ENCODE measurements at places on chromosomes 7 and 10. TPM values are rescaled to one million over a fixed set of nuclear protein-coding genes. Genes with fewer than 3 reads are reported as not detected.

Gene PHKG1
- 0.46 TPM for total RNA-seq

Gene PRKCQ
- 21.0 TPM for total RNA-seq

Gene GNA12
- total RNA-seq: 55.3 TPM

Gene POLR2J2
- 7.0 TPM for total RNA-seq

Gene ABCB1
- total RNA-seq: 0.07 TPM

Gene FAM180A
- total RNA-seq: not detected

Gene PPP1R17
- total RNA-seq: 0.36 TPM

Gene LBX1
- not detected for total RNA-seq

Gene NUTM2E
- total RNA-seq: not detected

Gene ACBD7
- total RNA-seq: 1.9 TPM

Gene OR2F2
- not detected for total RNA-seq

Gene KIF11
- total RNA-seq: 39.8 TPM

Gene CPN1
- total RNA-seq: 1.3 TPM

Gene ZPBP
- not detected for total RNA-seq

Gene CDK14
- 16.7 TPM for total RNA-seq

Gene CUBN
- total RNA-seq: 0.72 TPM

Gene GDF2
- not detected for total RNA-seq

- peak; percentile 72 for DNase-seq
Measured at GRCh38 chr7:95342642-95343307, 18.4 kb upstream of the PON1 start.

DNA sequence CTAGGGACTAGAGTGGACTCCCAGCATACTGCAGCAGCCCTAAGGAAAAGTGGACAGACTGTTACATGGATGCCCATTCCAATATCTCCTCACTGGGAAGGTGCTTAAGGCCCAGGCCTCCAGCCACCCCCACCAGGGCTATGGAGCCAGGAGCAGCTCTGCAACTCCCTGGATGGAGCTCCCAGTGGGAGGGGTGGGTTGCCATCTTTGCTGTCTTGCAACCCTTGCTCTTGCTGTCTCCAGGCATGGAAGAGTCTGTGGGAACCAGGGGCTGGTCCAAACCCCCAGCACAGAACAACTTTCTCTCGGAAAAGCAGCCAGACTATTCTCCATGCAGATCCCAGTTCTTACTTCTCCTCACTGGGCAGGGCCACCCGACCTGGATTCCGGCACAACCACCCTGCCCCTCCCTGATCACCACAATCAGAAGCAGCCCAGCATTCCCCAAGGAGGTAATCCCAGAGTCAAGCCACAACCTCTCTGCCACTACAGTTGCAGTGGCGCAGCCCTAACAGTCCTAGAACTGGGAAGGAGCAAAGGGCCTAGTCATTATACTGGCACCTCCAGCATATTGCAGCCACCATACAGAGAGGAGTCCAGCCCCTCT is 41.8 kb upstream of the ZNF488 start:
- DNase-seq: no peak

GRCh38 chr10:88256886-88257285 is 326.2 kb downstream of the RNLS start:
- no peak for DNase-seq

GRCh38 chr10:22667093-22667480 is 47.3 kb downstream of the PIP4K2A start:
- no peak for DNase-seq

- no peak for DNase-seq
Measured at GRCh38 chr10:35442028-35442427, 105.7 kb downstream of the CCNY start.

GRCh38 chr7:95041031-95041430 is 133.6 kb downstream of the PPP1R9A start:
- DNase-seq: no peak

DNA sequence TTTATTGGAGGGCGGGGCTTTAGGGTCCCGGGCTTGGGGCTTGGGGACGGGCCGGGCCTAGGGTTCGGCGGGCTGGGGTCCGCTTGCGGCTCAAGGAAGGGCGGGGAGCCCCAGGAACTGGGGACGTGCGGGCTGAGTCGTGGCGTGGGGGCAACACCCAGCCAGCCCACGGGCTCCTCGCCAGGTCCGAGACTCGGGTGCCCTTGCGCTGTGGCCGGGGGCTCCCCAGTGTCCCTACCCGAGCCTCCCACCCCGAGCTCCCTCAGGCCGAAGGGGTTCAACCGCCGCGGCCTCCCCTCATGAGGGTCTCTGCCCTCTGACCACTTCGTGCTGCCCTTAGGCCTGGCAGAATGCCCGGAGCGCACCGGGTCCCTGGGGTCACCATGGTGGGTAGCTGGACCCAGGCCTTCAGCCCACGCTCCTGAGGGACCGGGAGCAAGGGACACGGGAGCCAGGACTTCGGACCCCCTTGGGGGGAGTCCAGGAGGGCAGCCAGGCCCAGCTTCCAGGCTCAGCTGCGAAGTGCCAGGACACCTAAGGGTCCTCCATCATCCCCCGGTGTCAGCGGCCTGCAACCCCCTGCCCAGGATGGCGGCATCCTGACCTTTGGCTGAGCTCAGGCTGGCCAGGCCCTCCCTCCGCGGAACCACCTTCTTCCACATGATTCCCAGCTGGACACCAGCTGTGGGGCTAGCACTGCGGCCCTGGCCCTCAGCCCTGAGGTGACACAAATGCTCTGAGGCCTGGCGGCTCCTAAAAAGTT is 524 bp upstream of the FUOM start:
- DNase-seq: no peak

GRCh38 chr7:68619526-68619925 is 978.7 kb upstream of the AUTS2 start:
- DNase-seq: no peak

DNA sequence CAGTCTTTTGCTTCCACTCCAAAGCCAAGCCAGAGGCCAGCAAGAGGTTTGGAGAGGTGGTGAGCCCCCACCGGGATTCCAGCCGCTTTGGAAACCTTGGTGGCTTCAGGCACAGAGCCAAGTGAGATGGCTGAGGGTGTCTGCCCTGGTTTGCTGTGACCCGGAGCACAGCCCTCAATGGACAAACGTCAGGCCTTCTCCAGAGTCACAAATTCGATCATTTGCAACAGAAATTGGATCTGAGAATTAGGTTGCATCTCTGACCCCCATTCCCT is 885 bp upstream of the NKX1-2 start:
- DNase-seq: peak; percentile 68

GRCh38 chr10:35783305-35783838 is 141.3 kb upstream of the FZD8 start:
- DNase-seq: no peak

DNA sequence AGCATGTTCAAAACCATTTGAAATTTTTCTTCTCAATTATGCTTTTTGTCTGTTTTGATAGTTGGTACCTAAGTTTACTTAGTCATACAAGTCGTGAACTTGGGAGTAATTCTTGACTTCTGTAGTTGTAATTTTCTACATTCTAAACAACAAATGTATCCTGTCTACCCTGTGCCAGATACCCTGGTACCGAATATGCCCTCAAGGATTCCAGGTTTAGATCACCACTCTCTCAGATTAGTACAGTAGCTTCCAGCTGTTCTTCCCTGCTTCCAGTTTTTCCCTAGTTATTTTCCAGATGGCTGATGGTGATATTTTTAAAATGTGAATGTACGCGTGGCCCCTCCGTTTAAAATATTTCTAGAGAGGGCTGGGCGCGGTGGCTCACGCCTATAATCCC is 6.5 kb downstream of the STAM start:
- no peak for DNase-seq

DNA sequence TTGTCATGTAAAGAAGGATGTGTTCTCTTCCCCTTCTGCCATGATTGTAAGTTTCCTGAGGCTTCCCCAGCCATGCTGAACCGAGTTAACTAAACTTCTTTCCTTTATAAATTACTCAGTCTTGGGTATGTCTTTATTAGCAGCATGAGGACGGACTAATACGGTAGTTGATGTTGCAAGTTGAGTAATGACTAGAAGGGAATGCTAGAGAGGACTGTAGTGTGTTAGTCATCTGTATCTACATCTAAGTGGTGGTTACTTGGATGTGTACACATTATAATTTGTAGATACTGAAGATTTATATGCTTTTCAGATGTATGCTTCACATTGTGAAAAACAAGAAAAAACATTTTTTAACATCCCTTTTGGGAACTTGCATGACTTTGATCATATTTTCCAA is 244.6 kb downstream of the POLR1F start:
- no peak for DNase-seq

DNA sequence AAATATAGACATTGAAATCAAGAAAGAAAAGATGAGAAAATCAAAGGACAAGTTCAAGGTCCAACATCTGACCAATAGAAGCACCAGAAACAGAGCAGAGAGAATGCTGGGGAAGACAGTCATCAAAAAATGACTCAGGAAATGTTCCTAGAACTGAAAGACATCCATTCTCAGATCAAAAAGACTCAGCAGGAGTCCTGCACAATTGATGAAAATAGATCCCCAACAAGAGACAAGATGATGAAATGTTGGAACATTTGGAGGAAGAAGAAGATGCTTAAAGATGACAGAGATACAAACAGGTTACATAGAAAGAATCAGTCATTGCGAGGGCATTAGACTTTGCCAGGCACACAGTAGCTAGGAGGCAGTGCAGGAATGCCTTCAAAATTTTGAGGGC is 30.0 kb upstream of the EIF5AL1 start:
- no peak for DNase-seq

DNA sequence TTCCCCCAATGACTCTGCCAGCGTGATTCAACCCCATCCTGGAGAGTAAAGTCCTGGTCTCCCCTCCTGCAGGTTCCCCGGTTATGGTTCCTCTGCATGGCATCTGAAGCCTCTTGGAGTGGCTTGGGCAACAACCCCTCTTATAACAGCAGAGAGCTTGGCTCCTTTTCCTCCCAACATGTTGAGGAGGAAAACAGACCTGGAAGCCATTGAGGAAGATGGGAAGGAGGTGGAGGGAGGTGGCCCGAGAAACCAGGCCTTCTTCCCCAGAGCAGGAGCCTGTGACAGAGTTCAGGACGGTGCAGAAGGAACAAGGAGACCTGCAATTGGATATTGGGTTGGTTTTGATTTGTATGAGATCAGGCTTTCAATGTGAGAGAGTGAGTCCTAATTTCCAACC is 184.0 kb upstream of the ADCY1 start:
- DNase-seq: no peak

GRCh38 chr10:14774797-14775196 is at the start of gene FAM107B:
TSS of gene FAM107B (minus strand) at chr10:14774897. CDS start at chr10:14774663, 234 bp downstream.
- DNase-seq: no peak

DNA sequence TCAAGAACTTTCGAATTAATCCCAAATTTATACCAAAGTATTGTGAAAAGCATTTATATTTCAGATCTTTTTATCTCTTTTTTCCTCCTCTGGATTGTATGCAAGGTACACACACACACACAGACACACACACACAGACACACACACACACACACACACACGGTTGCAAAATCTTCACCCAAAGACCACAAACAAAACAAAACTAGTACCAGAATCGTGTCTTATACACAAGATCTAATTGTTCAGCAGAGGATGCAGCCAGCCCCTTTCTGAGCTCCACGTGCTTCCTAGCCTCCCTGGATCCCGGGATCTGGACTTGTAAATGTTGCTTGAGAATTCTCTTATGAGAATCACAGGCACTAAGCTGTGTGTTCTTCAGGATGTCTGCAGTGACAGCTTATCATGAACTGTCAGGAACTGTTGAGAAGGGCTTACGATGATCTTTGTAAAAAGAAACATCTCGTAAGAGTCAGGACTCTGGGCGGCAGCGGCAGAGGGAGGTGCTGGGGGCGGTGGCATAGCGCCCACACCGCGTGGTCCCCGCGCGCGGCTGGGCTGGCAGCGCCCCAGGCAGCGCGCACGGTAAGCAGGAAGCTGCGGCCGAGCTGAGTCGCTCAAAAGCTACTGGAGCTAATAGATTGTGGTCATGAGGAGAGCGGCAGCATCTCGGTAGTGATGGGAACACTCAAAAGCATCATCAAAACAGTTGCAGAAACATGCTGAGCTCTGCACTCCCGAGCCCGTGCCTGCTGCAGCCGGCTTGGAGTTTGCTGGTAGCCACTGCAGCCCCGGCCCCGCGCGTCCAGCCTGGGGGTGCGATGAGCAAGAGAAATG is 277.6 kb downstream of the GATA3 start:
- peak; percentile 69 for DNase-seq

GRCh38 chr7:75718390-75719031 is 20.2 kb downstream of the HIP1 start:
- DNase-seq: no peak

GRCh38 chr10:836782-837181 is 94.7 kb downstream of the LARP4B start:
- DNase-seq: no peak

- no peak for DNase-seq
Measured at GRCh38 chr7:12397671-12398070, 6.0 kb downstream of the VWDE start.

- DNase-seq: no peak
Measured at GRCh38 chr10:97012470-97012869, 173.3 kb downstream of the SLIT1 start.

- no peak for DNase-seq
Measured at GRCh38 chr7:106874076-106874475, 9.0 kb downstream of the PIK3CG start.

- no peak for DNase-seq
Measured at GRCh38 chr7:144780071-144780608, 55.7 kb downstream of the TPK1 start.

- DNase-seq: peak; percentile 84
Measured at GRCh38 chr7:107047902-107048782, 3.6 kb downstream of the PRKAR2B start.

GRCh38 chr10:1253523-1254353 is 197.6 kb downstream of the WDR37 start:
- peak; percentile 26 for DNase-seq

GRCh38 chr10:113222207-113222606 is 272.2 kb downstream of the TCF7L2 start:
- peak; percentile 58 for DNase-seq

GRCh38 chr7:55050281-55050680 is 31.5 kb downstream of the EGFR start:
- DNase-seq: no peak

GRCh38 chr10:2117641-2118040 is 380.3 kb upstream of the ADARB2 start:
- DNase-seq: no peak

- no peak for DNase-seq
Measured at GRCh38 chr7:17132726-17133125, 165.7 kb upstream of the AHR start.

DNA sequence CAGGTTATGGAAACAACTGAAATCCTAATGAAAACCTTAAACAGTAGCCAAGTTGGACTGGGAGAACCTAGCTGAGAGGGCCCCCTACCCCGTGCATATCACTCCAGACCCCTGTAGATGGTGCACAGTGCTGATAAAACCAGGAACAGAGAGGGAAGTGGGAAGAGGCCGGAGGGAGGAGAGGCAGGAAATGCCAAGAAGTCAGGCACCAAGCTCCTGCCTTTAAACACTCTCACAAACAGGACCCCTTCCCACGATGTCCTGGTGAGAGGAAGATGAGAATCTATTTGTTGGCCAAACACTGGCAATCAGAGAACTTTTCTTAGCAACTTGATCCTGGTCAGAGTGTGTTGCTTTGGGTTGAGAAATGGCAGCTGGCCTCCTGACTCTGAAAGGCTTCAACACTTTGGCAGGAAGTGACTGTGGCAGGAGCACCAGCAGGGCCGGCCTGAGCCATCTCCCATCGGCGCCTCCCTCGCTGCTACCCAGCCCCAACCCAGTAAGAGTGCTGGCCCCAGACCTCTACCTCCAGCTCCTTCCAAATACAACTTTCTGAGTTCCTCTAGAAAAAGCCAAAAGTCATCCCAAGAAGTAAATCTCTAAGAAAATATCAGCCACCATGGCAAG is 39.5 kb downstream of the GSDME start:
- peak; percentile 41 for DNase-seq

Data from endodermal cell (in vitro differentiated cells).